Vagina (tissue), 2 donors: ENCODE measurements at places on chromosomes 4 and X.

DNA sequence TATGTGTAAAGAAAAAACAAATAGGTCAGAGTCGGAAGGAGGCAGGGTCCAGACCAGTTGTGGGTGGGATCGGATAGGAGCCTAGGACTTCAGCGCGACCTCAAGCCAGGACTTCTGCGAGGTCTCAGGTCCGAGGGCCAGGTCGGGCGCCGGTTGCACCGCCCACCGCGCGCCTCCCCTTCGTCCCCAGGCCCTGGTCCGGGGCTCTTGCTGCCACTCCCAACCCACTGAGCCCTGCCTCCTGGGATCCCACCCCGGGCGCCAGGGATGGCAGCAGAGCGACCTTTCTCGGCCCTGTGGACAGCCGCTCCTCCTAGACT is 12.3 kb downstream of the PITX2 start:
- H3K27me3 ChIP-seq: no peaks in the 10 kb centered on the region
- no peak overlapping the region for H3K27ac ChIP-seq
- peaks cover 9% of the 10 kb centered on the region for H3K4me1 ChIP-seq
- H3K4me3 ChIP-seq: no peak overlapping the region
- no peak for DNase-seq

DNA sequence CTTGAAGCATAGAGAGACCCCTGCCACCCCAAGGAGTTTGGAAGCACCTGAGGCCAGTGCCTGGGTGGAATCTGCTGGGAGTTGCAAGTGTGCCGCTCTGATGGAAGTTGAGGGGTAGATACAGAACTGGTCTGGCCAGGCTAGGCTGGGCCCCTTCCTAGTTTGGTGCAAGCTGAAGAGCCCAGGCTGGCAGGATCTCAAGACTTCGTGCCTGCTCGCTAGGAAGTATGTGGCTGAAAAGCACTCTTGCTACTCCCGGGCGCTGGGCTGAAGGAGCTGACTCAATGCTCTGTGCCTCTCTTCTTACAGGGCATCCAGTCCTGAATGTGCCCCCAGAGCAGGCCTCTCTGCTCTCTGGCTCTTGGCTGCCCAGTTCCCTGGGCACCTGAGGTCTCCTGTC is 51.7 kb upstream of the PJA1 start:
- no peak overlapping the region for H3K4me3 ChIP-seq
- no peak for DNase-seq
- H3K36me3 ChIP-seq: no peaks in the 10 kb centered on the region
- no peak overlapping the region for H3K27ac ChIP-seq
- peaks cover 7% of the 10 kb centered on the region for H3K4me1 ChIP-seq
- H3K27me3 ChIP-seq: no peaks in the 10 kb centered on the region

DNA sequence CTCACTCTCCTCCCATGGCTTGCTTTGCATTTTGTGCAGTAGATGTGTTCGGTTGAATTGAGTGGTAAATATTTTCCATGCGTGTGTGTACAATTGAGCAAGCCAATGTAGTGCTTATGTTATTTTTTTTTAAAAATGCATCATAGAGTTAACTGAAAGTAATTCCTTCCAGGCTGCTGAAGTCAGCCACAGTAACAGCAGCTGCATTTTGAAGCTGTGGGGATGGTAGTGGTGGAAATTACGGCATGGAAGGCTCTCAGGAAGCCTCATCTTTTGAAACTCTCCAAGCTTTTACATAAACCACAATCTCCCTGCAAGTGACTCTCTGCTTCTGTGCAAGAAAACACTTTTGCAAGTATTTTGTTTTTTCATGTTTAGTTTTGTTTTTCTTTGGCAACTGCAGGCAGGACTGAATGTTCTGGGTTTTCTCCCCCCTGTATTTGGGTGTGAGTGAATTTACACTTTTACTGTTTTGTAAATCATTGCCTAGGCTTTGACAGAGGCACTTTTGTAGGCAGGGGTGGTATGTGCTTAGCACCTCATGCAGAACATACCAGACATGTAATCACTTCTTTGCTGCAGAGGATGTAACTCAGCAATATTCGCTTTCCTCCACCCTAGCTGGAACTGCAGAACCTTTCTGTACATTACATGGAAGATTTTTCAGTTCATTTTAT is 56.2 kb downstream of the LRRC66 start:
- no peak for DNase-seq
- no peak overlapping the region for H3K4me3 ChIP-seq
- no peaks in the 10 kb centered on the region for H3K4me1 ChIP-seq
- H3K27ac ChIP-seq: no peak overlapping the region
- H3K27me3 ChIP-seq: no peaks in the 10 kb centered on the region

GRCh38 chr4:163638909-163639308 is 144.4 kb downstream of the TMA16 start:
- H3K27me3 ChIP-seq: no peaks in the 10 kb centered on the region
- H3K27ac ChIP-seq: no peak overlapping the region
- no peaks in the 10 kb centered on the region for H3K36me3 ChIP-seq
- no peak for DNase-seq
- no peak overlapping the region for H3K4me3 ChIP-seq
- H3K4me1 ChIP-seq: no peaks in the 10 kb centered on the region

DNA sequence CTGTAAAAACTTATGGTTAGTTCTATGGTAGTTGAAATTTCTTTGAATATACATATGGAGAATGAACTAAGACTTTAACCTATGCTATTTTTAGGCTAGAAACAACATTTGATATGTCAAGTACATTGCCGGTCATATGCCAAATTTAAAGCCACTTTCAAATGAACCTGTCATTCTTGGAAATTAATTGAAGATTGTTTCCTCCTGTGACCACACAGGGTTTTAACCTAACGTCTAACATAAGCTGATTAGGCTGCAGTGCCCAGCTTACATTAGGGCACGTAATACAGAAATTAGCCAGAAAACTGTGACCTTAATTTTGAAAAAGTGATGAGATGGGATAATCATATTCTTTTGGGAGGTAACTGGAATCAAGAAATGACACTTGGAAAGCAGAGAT is 645.9 kb downstream of the FSTL5 start:
- H3K4me1 ChIP-seq: no peaks in the 10 kb centered on the region
- no peak overlapping the region for H3K27ac ChIP-seq
- H3K36me3 ChIP-seq: no peaks in the 10 kb centered on the region
- no peak for DNase-seq

DNA sequence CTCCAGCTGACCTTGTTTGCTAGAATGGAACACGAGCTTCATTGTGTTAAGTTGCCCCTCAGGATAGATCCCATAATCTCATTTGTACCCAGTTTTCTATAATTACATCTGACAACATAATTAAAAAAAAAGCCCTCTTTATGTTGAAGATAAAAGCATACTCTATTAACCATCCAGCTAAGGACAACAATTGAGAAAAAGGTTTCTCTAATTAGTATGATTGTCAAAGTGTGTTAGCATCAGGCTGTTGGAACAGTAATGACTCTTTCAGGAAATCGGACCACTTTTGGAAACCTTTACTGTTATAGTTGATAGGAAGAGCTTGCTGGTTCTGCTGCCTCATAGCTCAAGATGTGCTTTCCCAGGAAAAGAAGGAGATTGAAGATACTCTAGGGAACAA is 172.6 kb downstream of the FHIP1A start:
- no peak overlapping the region for H3K27ac ChIP-seq
- H3K27me3 ChIP-seq: no peaks in the 10 kb centered on the region
- no peaks in the 10 kb centered on the region for H3K36me3 ChIP-seq
- no peak overlapping the region for H3K4me3 ChIP-seq
- DNase-seq: no peak

DNA sequence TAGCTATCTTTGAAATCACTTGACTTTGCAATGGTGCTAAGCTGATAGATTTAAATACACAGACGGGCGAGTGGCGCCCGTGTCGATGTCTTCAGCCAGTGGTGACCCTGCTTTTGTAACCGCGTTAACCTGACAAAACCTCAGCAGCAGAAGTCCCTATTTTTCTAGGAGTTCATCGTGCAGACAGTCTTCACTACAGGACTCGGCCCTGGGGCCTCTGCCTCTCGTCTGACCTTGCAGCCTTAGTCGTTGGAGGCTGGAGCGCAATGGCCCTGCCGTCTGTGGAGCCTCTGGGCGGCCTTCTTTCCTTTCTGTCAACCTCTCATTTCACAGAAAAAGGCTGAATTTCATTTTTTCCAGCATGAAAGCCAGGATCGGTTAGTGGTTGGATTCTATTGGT is 57.9 kb downstream of the CPLX1 start:
- no peak for DNase-seq
- H3K27ac ChIP-seq: no peak overlapping the region
- H3K4me3 ChIP-seq: no peak overlapping the region
- H3K27me3 ChIP-seq: no peaks in the 10 kb centered on the region
- H3K36me3 ChIP-seq: peaks cover 60% of the 10 kb centered on the region

GRCh38 chr4:151324752-151325110 is 674 bp downstream of the SH3D19 start:
- DNase-seq: no peak
- no peaks in the 10 kb centered on the region for H3K27me3 ChIP-seq
- no peaks in the 10 kb centered on the region for H3K36me3 ChIP-seq
- H3K27ac ChIP-seq: peak overlapping the region; percentile 87
- H3K4me1 ChIP-seq: peaks cover 35% of the 10 kb centered on the region

DNA sequence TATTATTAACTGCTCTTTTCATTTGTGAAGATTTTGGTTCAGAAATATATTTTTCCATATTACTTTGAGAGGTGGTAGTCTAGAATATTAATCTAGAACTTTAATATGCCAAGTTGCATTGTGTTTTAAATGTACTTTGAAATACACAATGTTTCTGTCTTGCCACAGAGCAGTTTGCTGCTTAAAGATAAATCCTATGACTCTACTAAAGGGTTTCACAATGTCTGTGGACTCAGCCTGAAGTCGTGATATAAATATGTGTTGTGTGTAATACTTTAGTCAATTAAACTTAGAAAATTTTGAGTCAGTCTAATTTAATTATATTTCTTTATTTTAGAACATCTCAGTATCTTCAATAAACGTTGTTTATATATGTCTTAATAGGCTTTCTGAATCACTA is 1771.7 kb upstream of the PCDH7 start:
- no peaks in the 10 kb centered on the region for H3K27me3 ChIP-seq
- H3K4me3 ChIP-seq: no peak overlapping the region
- no peaks in the 10 kb centered on the region for H3K36me3 ChIP-seq
- no peak overlapping the region for H3K27ac ChIP-seq
- no peak for DNase-seq
- H3K4me1 ChIP-seq: no peaks in the 10 kb centered on the region

DNA sequence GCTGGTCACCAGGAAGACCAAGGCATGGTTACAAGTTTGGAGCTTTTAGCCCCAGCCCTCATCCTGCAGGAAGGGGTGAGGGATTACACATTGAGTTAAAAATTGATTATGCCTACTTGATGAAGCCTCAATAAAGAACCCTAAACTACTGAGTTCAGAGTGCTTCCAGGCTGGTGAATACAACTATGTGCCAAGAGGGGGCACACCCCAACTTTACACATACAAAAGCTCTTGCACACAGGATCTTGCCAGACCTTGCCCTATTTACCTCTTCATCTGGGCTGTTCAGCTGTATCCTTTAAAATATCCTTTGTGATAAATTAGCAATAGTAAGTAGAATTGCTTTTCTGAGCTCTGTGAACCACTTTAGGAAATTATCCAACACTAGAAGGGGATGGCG is 489.3 kb downstream of the INPP4B start:
- H3K27me3 ChIP-seq: no peaks in the 10 kb centered on the region
- no peak overlapping the region for H3K27ac ChIP-seq
- H3K4me3 ChIP-seq: no peak overlapping the region
- no peaks in the 10 kb centered on the region for H3K36me3 ChIP-seq

DNA sequence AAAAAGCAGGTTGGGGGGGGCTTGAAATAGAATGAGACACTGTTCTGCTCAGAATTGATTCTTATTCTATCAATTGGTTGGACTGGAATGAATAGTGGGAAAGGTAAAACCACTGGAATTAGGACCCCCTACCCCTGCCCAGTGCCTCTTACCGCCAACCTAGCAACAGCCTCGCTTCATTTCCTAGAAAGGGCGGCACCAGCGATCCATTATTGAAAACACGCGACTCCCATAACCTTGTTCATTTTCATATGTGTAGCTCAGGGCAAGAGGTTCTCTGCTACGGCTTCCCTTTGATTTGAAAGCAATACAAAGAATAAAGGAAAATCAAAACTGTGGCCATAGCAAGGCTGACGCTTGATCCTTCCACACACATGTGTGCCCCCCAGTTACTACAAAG is 33.7 kb downstream of the IDS start:
- H3K27me3 ChIP-seq: no peaks in the 10 kb centered on the region
- no peak for DNase-seq
- no peaks in the 10 kb centered on the region for H3K4me1 ChIP-seq
- no peak overlapping the region for H3K27ac ChIP-seq
- no peak overlapping the region for H3K4me3 ChIP-seq

- H3K36me3 ChIP-seq: no peaks in the 10 kb centered on the region
- no peak for DNase-seq
- no peaks in the 10 kb centered on the region for H3K4me1 ChIP-seq
- H3K27ac ChIP-seq: no peak overlapping the region
Measured at GRCh38 chr4:17544831-17545234, 29.9 kb downstream of the CLRN2 start.

GRCh38 chr4:95371476-95372224 is 177.1 kb downstream of the UNC5C start:
- H3K36me3 ChIP-seq: no peaks in the 10 kb centered on the region
- H3K27ac ChIP-seq: no peak overlapping the region
- no peaks in the 10 kb centered on the region for H3K4me1 ChIP-seq
- no peak for DNase-seq

GRCh38 chr4:89299153-89299791 is 8.3 kb downstream of the GPRIN3 start:
- no peaks in the 10 kb centered on the region for H3K27me3 ChIP-seq
- no peak for DNase-seq
- H3K4me1 ChIP-seq: peaks cover 10% of the 10 kb centered on the region
- H3K4me3 ChIP-seq: no peak overlapping the region
- no peak overlapping the region for H3K27ac ChIP-seq

DNA sequence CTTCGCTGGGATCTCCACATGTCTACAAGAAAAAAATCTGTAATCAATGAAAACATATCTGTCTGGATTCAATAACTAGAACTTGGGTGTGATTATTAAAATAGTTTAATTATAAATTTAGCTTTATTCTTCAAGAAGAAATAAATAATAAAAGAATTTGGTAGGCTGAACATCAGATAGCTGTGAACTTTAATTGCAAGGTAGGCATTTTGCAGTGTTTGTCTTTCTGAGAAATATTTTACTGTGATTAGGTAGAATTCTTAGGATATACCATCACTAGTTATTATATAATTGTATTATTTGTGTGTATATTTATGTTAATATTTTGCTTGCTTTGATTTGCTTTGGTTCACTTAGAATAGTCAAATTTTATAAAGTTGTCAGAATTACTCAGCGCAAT is 409.4 kb downstream of the PCDH18 start:
- H3K36me3 ChIP-seq: no peaks in the 10 kb centered on the region
- no peak for DNase-seq
- no peaks in the 10 kb centered on the region for H3K27me3 ChIP-seq
- no peak overlapping the region for H3K4me3 ChIP-seq
